Activated CD4-positive, alpha-beta T cell treated with anti-CD3 and anti-CD28 coated beads, Interleukin-2, amount 10 ng/mL, durations not matched to agents 7 days and 5 days (primary cell): ENCODE measurements at places on chromosomes 7 and 10. TPM values are rescaled to one million over a fixed set of nuclear protein-coding genes. Genes with fewer than 3 reads are reported as not detected.

MTPN gene
- total RNA-seq = 128 TPM

RNF32 gene
- total RNA-seq = 2.2 TPM

PRKCQ gene
- 62.6 TPM for total RNA-seq

CCL24 gene
- total RNA-seq = not detected

C7orf33 gene
- total RNA-seq = not detected

IKZF1 gene
- 406 TPM for total RNA-seq

FOXI2 gene
- not detected for total RNA-seq

STN1 gene
- total RNA-seq = 46.5 TPM

PROSER2 gene
- 0.31 TPM for total RNA-seq

GRCh38 chr10:35447693-35448407 is 111.5 kb downstream of the CCNY start:
- peak; percentile 52 for DNase-seq

DNA sequence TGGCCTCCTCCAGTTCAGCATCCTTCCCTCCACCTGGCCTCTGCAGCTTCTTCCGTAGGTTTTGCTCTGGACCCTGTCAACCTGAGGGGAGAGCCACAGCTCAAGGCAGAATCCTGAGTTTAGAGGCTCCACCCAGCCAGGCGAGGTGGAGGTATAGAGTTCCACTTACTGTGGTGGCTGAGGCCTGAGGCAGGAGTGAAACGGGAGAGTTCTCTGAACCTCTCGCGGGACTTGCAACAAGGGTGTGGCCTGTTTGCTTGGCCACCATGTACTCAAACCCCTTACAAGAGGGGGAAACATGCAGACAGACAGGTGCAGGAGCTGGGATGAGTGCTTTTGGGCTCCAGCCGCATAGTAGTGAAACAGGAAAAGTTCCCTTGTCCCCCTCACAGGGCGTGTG is 154.0 kb upstream of the C7orf33 start:
- no peak for DNase-seq

- DNase-seq = no peak
Measured at GRCh38 chr10:72258617-72259016, 15.1 kb upstream of the DDIT4 start.

- DNase-seq = no peak
Measured at GRCh38 chr10:113709221-113709838, 29.6 kb downstream of the CASP7 start.

DNA sequence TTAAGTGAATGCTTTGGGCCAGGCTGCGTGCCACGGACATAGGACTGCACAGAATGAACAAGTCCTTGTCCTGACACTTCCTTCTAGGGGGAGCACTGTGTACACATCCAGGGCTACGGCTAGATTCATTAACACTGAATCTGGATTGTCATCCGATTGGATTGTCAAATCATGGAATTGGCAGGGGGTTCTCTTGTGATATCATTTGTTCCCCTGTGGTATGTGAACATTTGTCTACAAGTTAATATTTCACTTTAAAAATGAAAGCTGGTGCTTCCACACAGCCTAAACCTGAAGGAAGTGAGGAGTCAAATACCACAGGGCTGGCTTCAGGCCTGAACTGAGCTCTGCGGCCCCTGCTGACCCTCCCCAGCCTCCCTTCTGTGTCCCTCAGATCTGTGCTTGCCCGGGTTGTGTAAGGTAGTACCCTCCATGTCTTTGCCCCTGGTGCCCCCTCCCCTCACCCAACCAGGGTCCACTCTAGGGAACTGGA is 75.6 kb downstream of the SNX10 start:
- DNase-seq = no peak

DNA sequence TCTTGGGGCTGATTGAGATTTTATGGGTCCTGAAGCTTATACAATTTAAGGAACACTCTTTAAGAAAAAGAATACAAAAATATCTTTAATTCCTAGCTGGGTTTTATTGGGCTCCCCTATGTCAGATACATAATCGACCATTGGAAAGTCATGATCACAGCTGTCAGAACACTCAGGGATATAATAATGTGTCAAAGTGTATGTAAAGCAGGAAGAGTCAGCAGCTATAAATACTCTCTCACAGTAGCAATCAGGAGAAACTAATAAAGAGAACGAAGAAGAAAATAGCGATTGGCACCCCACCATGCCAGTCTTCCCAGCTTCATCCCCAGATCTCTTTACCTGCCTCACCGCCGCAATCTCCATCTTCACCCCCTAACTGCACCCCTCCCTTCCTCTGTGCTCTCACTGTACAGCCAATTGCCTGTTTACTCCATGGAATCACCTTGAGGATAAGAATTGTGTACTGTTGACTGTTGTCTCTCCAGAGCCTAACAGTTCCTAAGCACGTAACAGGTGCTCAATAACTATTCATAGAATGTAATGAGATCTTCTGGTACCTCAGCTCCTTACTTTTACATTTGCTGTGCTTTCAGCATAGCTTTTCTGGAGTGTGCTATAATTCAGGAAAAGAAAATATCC is 24.0 kb upstream of the WNT8B start:
- DNase-seq = no peak

DNA sequence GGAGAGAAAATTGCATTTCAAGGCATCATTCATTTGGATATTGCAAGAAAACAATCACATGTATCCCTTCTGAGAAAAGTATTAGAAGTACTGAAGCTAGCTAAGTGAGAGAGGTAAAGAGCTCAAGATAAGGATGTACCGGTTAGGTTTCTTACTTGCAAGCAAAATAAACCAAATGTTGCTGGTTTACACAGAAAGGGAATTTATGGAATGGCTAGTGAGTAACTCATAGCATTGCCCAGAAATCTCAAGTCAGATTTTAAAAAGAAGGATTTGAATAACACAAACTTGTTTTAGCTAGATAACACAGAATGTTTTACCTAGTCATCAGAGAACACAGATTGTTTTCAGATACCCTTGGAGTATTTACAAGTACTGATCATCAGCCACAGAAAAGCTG is 30.6 kb downstream of the KLHL7 start:
- no peak for DNase-seq

DNA sequence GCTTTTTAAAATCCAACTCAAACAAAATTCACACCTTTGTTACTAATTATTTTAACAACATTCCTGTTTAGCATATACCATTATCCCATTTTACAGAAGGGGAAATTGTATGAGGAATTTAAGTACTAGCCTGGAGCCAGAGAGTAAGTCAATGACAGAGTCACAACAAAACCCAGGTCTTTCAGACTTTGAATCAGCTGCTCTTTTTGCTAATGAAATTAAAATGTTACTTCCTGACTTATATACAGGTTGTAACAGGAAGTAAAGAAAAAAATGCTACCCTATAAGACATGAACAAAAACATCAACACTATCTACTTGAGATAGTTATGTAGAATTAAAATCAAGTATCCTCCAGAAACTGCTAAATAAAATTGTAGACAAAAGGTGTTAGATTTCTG is 82.6 kb upstream of the ASAH2 start:
- no peak for DNase-seq
